NK-92 treated with Interleukin-12 subunit alpha and Interleukin-12 subunit beta, amount 100 ng/mL, for 24 hours (cell line): ENCODE measurements at places on chromosomes 2 and 18.
A peak's percentile ranks its signal among the peaks of the same experiment; 100 is the strongest.

DNA sequence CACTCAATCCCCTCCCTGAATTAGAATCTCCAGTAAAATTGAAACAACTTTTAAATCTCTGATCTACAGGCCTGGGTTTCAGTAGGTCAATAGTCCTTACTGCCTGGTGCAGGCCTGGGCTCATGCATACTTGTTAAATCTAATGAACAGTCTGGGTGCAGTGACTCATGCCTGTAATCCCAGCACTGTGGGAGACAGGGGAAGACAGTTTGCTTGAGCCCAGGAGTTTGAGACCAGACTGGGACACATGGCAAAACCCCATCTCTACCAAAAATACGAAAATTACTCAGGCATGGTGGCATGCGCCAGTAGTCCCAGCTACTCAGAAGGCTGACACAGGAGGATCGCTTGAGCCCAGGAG lies 94.7 kb upstream of the SP3 start:
- DNase-seq, result no peak

- peak; percentile 64 for DNase-seq
Observed at GRCh38 chr2:232838406-232838874, 31.6 kb upstream of the SNORC start.

- no peak for DNase-seq
Observed at GRCh38 chr2:127118467-127118866, 11.5 kb upstream of the BIN1 start.

- DNase-seq, result no peak
Observed at GRCh38 chr2:240000671-240001070, 24.5 kb downstream of the NDUFA10 start.

DNA sequence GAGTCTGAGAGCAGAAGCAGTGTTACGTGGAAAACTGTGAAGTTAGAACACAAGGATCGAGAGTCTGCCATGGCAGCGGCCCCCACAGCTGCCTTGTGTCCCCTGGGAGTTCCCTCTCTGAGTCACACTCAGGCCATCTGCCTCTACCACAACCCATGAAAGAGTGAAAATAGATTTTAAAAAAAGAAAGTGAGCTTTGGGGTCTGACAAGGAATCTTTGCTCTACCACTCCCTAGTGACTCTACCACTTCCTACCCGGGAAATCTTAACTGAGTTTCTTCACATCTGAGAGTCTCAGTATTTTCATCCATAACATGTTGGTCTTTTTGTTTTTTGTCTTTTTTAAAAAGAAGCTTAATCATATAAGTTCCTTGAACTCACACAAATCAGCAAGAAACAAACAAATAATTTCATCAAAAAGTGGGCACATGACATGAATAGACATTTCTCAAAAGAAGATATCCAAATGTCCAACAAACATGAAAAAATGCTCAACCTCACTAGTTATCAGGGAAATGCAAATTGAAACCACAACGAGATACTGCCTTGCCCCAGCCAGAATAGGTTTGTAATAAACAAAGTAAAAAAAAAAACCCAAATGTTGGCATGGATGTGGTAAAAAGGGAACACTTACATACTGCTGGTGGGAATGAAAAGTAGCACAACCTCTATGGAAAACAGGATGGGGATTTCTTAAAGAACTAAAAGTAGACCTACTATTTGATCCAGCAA lies 2.4 kb upstream of the MSGN1 start:
- DNase-seq, result no peak

- DNase-seq, result no peak
Observed at GRCh38 chr18:9848170-9848879, 37.4 kb upstream of the TXNDC2 start.

- DNase-seq, result peak; percentile 43
Observed at GRCh38 chr2:190551928-190552327, 17.4 kb upstream of the NEMP2 start.

- peak; percentile 2 for DNase-seq
Observed at GRCh38 chr2:196453613-196454047, 185.9 kb upstream of the CCDC150 start.

DNA sequence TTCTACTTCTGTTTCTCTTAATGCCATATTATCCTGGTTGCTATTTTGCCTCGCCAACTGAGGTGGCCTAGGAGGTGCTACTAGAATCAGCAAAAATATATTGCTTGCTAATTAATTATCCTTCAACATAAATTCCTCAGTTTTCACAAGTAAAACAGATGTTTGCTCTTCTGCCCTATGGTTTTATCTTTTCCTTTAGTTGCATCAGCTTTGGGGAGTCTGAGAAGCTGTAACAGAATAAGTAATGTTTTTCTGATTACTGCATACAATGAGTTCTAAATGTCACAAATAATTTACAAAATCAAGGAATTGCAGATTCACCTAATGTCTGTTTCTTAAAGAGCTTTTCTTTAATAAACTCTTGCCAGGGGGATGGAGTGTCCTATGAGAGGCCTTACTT lies 36.7 kb downstream of the GULP1 start:
- no peak for DNase-seq

- no peak for DNase-seq
Observed at GRCh38 chr2:30899516-30900054, 92.3 kb upstream of the CAPN13 start.

- no peak for DNase-seq
Observed at GRCh38 chr2:45115181-45115580, 105.9 kb upstream of the SIX2 start.

- DNase-seq, result no peak
Observed at GRCh38 chr18:71951001-71951400, 593.1 kb downstream of the CBLN2 start.

GRCh38 chr2:239749272-239749873 lies 275.8 kb downstream of the NDUFA10 start:
- no peak for DNase-seq

DNA sequence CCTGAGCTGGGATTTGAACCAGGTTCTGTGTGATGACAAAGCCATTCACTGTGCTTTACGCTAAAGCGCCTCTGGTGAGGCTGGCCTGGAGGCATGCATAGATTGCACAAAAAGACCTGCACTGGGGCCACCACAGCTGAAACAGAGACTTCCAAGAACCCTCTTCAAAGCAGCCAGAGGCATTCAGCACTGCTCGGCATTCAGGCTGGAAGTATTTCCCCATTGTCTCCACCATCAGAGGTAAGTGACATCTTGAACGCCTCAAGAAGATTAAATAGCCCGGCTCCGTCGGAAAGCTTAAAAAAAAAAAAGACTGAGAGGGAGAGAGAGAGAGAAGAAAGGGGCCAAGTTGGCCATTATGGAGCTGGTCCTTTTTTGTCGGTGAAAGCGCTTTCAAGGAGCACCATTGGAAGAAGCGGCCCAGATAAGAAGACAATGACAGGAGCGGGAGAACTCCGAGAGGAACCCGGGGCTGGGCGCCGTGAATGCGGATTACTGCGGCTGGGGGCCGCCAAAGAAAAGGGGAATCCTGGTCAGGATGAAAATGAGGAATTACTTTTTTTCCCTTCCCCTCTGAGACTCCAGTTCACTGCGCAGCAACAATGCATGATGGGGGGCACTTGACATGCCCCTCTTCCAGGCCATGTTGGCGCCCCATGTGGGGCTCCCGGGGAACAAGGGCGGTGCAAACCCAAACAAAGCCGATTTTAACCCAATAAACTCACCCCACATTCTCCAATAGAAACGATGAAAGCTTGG lies 228.3 kb downstream of the MYCN start:
- no peak for DNase-seq

GRCh38 chr2:84958135-84959059 lies 12.6 kb upstream of the KCMF1 start:
- no peak for DNase-seq

GRCh38 chr18:57780318-57780705 lies 22.8 kb downstream of the ATP8B1 start:
- DNase-seq, result no peak

DNA sequence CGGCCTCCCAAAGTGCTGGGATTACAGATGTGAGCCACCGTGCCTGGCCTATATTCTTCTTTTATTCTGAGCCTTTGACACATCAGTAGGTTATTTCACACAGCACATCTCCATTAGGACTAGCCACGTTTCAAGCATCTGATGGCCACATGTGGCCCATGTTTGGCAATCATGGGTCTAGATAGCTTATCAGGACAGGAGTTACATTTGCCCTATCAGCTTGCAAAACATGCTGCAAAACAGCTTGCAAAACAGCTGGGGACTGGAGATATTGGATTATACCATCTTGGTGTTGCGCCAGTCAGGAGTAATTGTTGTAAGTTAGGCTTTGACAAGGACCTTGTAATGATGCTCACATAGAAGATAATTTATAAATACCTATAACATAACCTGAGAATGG lies 94.9 kb downstream of the GBX2 start:
- DNase-seq, result no peak

- no peak for DNase-seq
Observed at GRCh38 chr2:239465017-239466001, 64.5 kb upstream of the HDAC4 start.

DNA sequence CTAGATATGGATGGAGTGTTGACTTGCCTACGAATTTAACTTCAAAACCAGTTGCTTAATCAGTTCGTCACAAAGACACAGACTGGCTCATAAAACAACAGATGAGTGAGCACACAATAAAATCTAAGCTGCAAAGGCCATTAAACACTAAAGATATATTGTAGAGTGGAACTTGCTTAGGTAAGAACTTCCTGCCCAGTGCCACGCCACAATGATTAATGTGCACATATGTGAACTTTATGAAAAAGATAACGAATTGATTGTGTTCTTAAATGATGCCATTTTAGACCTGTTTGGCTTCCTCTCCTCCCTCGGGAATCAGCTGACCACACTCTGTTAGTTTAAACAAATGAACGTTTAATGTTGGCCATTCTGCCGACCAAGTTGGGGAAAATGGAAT lies 2031.3 kb upstream of the CELF4 start:
- DNase-seq, result no peak

DNA sequence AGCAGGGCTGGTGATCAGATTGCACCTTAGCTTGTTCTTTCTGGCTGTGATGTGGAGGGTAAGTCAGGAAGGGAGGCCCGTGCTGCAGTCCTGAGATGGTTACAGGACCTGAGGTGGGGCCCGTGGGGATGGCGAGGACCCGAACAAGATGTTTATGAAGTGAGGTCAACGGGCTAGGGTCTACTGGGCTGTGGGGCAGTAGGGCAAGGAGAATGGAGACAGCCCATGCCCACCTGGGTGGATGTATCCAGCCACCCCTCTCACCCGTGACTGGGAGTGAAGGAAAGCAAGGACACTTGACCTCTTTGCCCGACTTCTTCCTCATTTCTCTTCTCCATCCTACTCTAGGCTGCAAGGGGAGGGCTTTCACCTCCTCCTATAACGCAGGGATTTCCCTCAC lies 18.0 kb downstream of the PTMA start:
- no peak for DNase-seq

GRCh38 chr2:98505971-98506664 lies 61.5 kb downstream of the INPP4A start:
- DNase-seq, result no peak

DNA sequence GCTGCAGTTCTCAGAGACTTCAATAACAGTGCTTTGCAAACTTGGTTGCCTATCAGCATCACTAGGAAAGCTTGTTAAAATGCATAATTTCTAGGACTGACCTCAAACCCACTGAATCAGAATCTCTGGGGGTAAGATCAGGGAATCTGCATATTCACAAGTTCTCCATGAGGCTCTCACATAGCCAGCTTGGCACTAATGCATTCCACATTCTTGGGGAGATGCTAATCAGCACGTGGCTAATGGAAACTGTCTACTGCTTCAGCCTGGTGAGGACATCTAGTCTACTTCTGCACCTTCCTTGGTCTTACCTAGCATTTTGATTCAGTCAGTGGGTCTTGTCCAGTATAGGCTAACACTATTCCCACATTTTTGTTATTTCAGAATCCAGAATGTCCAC lies 56.3 kb downstream of the RBKS start:
- no peak for DNase-seq
